Activated naive CD4-positive, alpha-beta T cell treated with anti-CD3 and anti-CD28 coated beads for 36 hours (primary cell): ENCODE measurements at places on chromosomes 16 and 17.

GRCh38 chr17:66354981-66355380, 52.6 kb downstream of the PRKCA start:
- no peak overlapping the region for H3K27ac ChIP-seq
- H3K27me3 ChIP-seq = no peaks in the 10 kb centered on the region
- peaks cover 76% of the 10 kb centered on the region for H3K4me1 ChIP-seq
- DNase-seq = no peak
- no peak overlapping the region for H3K4me3 ChIP-seq

DNA sequence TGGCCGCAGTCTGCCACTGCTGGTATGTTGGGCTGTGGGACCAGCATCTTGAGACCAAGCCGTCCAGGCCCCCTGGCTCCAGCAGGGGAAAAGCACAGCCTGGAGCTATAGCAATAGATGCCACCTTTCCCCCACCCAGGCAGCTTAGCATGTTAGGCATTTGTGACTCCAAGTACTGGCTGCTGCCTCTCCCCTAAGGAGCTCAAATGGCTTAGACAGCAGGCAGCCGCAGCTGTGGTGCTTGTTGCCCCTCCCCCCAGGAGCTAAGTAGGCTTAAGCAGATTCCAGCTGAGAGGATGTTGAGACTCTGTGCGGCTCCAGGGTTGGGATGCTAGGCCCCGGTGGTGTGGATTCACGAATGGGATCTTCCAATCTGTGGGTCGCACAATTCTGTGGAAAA, 88.8 kb upstream of the ANKFN1 start:
- H3K4me1 ChIP-seq = no peaks in the 10 kb centered on the region
- H3K27ac ChIP-seq = no peak overlapping the region
- H3K36me3 ChIP-seq = peaks cover 2% of the 10 kb centered on the region
- peaks cover 18% of the 10 kb centered on the region for H3K27me3 ChIP-seq
- no peak overlapping the region for H3K4me3 ChIP-seq
- DNase-seq = no peak

DNA sequence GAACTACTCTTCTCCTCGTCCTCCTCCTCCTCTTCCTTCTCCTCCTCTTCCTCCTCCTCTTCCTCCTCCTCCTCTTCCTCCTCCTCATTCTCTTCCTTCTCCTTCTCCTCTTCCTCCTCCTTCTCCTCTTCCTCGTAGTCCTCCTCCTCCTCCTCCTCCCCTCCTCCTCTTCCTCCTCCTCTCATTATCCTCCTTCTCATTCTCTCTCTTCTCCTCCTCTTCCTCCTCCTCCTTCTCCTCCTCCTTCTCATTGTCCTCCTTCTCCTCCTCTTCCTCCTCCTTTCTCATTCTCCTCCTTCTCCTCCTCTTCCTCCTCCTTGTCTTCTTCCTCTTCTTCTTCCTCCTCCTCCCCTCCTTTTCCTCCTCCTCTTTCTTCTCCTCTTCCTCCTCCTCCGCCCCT, 4.1 kb upstream of the PITPNM3 start:
- no peak for DNase-seq
- H3K4me3 ChIP-seq = no peak overlapping the region
- H3K27ac ChIP-seq = no peak overlapping the region
- no peaks in the 10 kb centered on the region for H3K36me3 ChIP-seq
- peaks cover 34% of the 10 kb centered on the region for H3K27me3 ChIP-seq

DNA sequence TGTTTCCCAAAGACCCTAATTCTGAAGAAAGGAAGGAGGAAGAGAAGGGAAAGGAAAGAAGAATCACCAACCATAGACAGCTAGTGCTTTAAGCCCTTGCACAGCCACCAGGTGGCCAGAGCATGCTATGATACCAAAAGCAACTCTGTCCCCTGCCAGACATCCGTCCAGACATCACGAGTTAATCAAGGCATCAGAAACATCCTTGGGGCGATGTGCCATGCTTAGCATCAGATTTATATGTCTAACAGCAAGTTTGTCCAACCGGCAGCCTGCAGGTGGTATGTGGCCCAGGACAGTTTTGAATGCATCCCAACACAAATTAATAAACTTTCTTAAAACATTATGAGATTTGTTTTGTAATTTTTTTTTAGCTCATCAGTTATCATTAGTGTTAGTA, 2.9 kb upstream of the CRYBA1 start:
- peaks cover 14% of the 10 kb centered on the region for H3K4me1 ChIP-seq
- DNase-seq = peak; percentile 22
- no peak overlapping the region for H3K27ac ChIP-seq
- H3K4me3 ChIP-seq = no peak overlapping the region
- no peaks in the 10 kb centered on the region for H3K27me3 ChIP-seq

DNA sequence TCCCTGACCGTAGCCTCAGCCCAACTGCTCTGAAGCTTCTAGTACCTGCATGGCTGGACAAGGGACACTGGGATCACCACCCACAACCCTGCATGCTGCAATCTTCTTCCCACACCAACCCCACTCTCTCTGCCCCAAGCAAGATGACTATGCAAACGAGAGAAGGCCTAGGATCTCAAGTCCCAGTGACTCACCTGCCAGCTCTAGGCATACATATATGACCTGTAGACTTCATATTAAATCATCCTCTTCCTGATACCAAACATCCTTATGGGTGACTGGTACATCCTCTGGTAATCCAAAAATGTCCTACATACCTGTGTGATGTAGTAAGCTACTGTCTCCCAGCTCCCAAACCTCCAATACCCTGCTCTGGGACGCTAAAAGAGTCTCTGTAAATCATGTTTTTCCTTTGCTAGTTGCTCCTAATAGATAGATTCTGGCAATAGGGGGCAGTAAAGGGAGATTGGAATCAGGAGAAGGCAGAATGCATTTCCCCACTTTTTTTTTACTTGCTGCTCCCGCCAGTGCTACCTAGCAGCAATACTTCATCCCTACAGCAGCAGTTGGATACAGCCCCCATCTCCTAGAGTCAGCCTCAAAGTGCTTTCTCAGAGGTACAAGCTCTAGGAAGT, 43.4 kb upstream of the SOX9 start:
- H3K4me1 ChIP-seq = no peaks in the 10 kb centered on the region
- no peak overlapping the region for H3K4me3 ChIP-seq
- H3K36me3 ChIP-seq = no peaks in the 10 kb centered on the region
- DNase-seq = no peak

- no peak overlapping the region for H3K27ac ChIP-seq
- no peak for DNase-seq
- no peaks in the 10 kb centered on the region for H3K27me3 ChIP-seq
- no peak overlapping the region for H3K4me3 ChIP-seq
- H3K36me3 ChIP-seq = no peaks in the 10 kb centered on the region
These were observed 4.4 kb upstream of the CBFB start for GRCh38 chr16:67024384-67025209.

GRCh38 chr17:73566905-73567782, 77.1 kb downstream of the SDK2 start:
- peak overlapping the region; percentile 36 for H3K27ac ChIP-seq
- H3K4me3 ChIP-seq = no peak overlapping the region
- peaks cover 13% of the 10 kb centered on the region for H3K4me1 ChIP-seq
- peak; percentile 55 for DNase-seq

GRCh38 chr17:32277284-32277683, 11.7 kb downstream of the RHBDL3 start:
- no peak for DNase-seq
- H3K36me3 ChIP-seq = no peaks in the 10 kb centered on the region
- H3K4me3 ChIP-seq = no peak overlapping the region
- no peaks in the 10 kb centered on the region for H3K4me1 ChIP-seq
- peaks cover 5% of the 10 kb centered on the region for H3K27me3 ChIP-seq
- no peak overlapping the region for H3K27ac ChIP-seq

DNA sequence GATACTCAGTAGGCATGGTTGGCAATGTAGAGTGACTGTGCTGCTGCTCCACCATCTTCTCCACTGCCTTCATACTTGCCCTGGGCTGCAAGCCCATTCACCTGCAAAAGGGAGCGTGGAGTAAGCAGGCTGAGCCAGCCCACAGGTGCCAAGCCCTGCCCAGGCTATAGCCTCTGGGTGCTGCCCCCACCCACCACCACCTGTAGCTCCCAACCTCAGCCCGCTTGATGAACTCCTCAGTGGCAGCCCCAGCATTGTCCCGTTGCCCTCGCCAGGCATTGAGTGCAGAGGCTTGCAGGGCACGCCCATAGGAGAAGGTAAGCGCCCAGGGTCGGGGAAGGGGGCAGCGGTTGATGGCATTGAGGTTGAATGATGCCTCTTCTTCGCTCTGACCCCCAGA, 2.2 kb upstream of the PIGS start:
- peaks cover 43% of the 10 kb centered on the region for H3K4me1 ChIP-seq
- H3K27ac ChIP-seq = no peak overlapping the region
- DNase-seq = no peak
- H3K27me3 ChIP-seq = no peaks in the 10 kb centered on the region

DNA sequence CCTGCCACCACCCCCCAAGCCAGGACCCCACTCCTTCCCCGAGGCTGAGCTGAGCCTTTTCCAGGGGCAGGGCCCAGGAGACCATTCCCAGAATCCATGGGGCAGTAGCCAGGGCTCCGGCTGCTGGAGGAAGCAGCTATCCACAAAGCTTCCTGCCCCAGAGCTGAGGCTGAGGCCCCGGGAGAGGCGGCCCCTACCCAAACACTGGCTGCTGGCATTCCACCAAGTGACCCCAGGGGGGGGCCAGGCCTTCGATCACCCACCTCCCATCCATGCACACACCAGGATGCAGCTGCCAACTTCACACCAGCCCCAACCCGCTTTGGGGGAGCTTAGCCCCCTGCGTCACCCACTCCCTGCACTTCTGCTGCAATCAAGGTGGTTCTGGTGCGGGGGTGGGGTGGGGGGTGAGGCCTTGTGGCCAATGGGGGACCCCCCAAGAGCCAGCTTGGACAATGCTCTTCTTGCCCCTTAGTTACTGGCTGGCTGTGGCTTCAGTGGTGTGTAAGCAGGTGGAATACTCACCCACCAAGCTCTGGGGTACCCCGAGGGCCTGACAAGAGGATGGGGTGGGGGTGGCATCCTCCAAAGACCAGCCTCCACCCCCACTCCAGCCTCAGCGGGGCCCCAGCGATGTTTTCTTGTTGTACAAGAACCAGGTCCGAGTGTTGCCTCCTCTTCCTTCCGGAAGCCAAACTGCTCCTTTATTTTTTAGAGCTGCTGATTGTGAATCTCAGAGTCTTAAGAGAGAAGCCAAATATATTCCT, 16.8 kb downstream of the MYBBP1A start:
- peaks cover 4% of the 10 kb centered on the region for H3K36me3 ChIP-seq
- no peak overlapping the region for H3K27ac ChIP-seq
- DNase-seq = no peak
- H3K27me3 ChIP-seq = peaks cover under 1% of the 10 kb centered on the region

- peaks cover 28% of the 10 kb centered on the region for H3K36me3 ChIP-seq
- H3K27ac ChIP-seq = peak overlapping the region; percentile 86
- peak; percentile 78 for DNase-seq
- peaks cover 48% of the 10 kb centered on the region for H3K4me1 ChIP-seq
- H3K27me3 ChIP-seq = no peaks in the 10 kb centered on the region
- peak overlapping the region; percentile 81 for H3K4me3 ChIP-seq
These were observed 14.9 kb downstream of the SPATA32 start for GRCh38 chr17:45246861-45247428.

- no peak overlapping the region for H3K4me3 ChIP-seq
- peaks cover 14% of the 10 kb centered on the region for H3K4me1 ChIP-seq
- no peaks in the 10 kb centered on the region for H3K27me3 ChIP-seq
- DNase-seq = no peak
- H3K27ac ChIP-seq = no peak overlapping the region
These were observed 5.1 kb upstream of the RASL10B start for GRCh38 chr17:35726127-35726952.

GRCh38 chr16:27793249-27793622, 243.3 kb downstream of the KATNIP start:
- H3K36me3 ChIP-seq = no peaks in the 10 kb centered on the region
- DNase-seq = no peak
- no peak overlapping the region for H3K27ac ChIP-seq
- peaks cover 4% of the 10 kb centered on the region for H3K27me3 ChIP-seq

- H3K4me3 ChIP-seq = no peak overlapping the region
- no peaks in the 10 kb centered on the region for H3K36me3 ChIP-seq
- no peak for DNase-seq
- peaks cover 2% of the 10 kb centered on the region for H3K27me3 ChIP-seq
These were observed 46.6 kb upstream of the TANC2 start for GRCh38 chr17:62919388-62919787.

DNA sequence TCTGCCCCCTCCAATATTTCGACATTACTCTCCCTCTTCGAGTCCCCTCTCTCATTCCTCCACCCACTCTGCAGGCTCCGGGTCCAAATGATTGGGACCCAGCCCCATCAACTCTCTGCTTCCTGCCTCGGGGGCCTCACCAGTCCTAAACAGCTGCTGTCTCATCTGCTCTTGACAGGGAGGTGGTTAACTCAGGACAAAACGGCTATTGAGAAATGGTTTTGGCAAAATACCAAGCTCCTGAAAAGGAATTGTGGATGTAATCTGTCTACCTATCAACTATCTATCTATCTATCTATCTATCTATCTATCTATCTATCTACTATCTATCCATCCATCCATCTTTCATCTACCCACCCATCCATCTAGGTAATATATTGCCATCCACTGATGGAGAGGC, 2.2 kb downstream of the CD300H start:
- no peaks in the 10 kb centered on the region for H3K36me3 ChIP-seq
- H3K27ac ChIP-seq = no peak overlapping the region
- H3K4me3 ChIP-seq = no peak overlapping the region
- H3K4me1 ChIP-seq = peaks cover 16% of the 10 kb centered on the region
- no peak for DNase-seq
- H3K27me3 ChIP-seq = peaks cover 19% of the 10 kb centered on the region

DNA sequence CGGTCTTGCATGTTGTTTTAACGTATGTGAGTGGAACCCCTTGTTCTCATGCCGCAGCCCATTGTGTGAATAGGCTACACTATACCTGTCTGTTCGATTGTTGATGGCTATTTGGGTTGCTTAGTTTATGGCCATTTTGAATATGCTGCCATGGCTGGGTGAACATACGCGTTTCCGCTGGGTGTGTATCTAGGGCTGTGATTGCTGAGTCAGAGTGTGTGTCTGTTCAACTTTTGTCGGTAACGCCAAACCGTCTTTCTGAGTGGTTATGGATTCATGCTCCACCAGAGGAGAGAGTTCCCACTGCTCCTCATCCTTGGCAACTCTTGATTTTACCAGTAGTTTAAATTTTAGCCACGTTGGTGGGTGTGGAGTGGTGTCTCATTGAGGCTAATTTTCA, 77.0 kb downstream of the METRNL start:
- no peaks in the 10 kb centered on the region for H3K27me3 ChIP-seq
- H3K36me3 ChIP-seq = no peaks in the 10 kb centered on the region
- H3K4me3 ChIP-seq = no peak overlapping the region
- no peak for DNase-seq

DNA sequence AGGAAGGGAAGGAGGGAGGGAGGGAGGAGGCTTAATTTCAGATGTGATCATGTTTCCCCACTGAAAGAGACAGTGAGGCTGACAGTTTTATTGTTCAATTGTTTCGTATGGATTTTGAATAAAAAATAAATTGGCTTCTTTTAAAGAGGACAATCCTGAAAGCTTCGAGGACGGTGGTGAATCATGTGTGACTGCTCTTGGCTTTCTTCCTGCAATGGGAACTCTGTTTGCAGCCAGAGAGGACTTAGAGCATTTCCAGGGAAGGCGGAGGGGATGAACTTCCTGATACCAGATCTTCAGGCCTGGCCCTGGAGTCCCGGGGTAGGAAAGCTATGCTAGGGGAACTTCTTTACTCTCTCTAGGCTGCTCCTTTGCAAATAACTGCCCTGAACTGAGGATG, 72.8 kb upstream of the C16orf82 start:
- peaks cover 24% of the 10 kb centered on the region for H3K27me3 ChIP-seq
- DNase-seq = no peak
- H3K4me3 ChIP-seq = no peak overlapping the region
- H3K4me1 ChIP-seq = no peaks in the 10 kb centered on the region

GRCh38 chr17:63929860-63930766, 2.0 kb downstream of the CD79B start:
- H3K4me1 ChIP-seq = peaks cover 17% of the 10 kb centered on the region
- no peak overlapping the region for H3K27ac ChIP-seq
- H3K27me3 ChIP-seq = no peaks in the 10 kb centered on the region
- no peak for DNase-seq
- H3K36me3 ChIP-seq = peaks cover 7% of the 10 kb centered on the region
